Thyroid gland (tissue), 4 donors: ENCODE measurements at places on chromosomes 12 and 14.
A peak's percentile ranks its signal among the peaks of the same experiment; 100 is the strongest.

DNA sequence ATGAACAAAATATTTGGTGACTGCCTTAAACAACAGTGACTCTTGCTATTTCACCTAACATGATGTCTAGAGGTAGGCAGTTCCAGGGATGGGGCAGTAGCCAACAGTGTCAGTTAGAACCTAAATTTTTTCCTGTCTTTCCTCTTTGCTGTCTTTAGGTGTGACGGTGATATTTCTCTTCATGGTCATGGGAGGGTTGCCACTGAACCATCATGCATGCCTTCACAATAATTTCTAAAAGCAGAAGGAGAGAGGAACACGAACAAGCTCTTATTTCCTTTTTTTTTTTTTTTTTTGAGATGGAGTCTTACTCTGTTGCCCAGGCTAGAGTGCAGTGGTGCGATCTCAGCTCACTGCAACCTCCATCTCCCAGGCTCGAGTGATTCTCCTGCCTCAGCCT, 2.4 kb downstream of the CCDC63 start:
- DNase-seq, result no peak

DNA sequence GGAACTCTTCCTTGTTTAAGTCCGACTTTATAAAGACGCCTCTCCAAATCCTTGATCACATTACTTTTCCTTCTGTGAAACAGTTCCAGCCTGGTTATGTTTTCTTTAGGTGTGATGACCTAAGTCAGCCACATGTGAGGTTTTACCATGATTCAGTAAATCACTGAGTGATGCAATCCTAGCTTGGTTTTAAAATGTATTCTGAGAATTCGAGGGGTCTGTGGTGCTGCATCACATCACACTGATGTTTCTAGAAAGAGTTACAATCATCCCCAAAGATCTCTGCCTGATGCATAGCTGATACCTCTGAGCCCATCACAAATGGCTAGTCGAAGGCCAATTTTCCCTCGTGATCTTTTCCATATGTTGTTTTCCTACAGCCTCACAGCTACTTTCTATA, 152.7 kb downstream of the ANO2 start:
- DNase-seq, result no peak

DNA sequence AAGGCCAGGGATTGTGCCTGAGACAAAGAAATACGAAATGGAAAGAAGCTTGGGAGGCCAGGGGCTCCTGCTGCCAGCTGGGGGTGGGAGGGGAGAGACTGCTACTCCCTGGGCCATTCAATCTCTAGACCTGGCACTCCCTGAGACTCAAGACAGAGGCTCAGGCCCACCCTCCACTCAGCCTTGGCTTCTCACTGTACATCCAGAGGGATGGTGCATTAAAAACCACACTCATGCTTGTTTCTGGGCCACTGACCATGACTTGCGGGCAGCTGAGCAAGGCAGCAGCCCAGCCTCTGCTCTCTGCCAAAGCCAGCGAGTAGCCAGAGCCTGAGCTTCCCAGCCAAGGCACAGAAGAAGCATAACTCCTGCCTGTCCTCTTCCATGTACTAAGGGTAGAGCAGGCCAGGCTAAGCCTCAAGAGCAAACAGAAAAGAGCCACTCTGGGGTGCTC, 41.5 kb downstream of the PITPNM2 start:
- peak; percentile 78 for DNase-seq

GRCh38 chr14:87989956-87990299, 3.1 kb downstream of the GALC start:
- no peak for DNase-seq

DNA sequence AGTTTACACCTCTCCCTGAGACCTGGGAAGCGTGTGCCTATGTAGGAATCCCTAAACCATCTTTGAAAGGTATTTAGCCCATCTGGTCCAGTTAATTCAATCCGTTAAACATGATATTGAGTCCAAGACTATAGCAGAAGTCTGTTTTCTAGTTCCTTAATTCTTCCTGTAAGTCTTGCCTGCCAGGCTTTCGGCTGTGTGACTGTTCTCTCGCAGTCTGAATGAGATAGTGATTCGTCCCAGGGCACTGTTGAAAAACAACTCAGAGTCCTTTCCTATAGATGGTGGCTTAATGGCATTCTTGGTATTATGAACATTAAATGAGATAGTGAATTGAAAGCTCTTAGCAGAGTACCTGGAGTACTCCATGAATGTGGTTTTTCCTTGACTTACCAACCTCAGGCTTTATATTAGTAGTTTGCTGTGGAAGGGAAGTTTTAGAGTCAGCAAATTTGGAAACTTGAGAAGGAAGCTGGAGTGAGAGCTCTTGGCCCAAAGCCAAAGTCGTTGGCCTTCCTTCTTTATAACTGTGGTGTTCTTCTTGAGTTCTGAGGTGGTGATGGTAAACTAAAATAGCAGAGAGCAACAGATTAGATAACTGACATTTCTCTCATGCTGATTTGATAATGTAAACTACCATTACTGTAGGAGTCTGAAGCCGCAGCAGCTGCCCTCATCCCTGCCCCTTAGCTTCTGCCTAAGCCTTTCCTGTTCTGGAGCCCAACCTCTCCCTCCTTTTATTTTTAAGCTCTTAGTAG, 76.5 kb downstream of the TGFB3 start:
- DNase-seq, result peak; percentile 62

DNA sequence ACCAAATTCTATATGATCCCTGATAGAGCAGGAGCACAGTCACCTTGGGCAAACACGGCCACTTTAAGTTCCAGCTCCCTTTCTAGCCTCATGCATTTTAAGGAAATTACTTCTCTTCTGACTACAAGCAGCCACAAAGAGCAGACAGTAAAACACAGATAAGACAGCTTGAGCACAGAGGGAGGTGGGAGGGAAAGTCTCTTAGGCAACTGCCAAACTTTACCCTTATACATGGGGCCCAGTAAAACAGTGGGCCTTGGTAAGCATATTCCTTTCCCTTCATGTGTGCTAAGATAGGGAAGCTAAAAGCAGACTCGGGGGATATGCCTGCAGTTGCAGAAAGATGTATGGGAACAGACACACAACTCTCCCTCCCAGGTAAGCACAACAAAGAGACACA, 235.9 kb downstream of the CPNE8 start:
- no peak for DNase-seq

- DNase-seq, result peak; percentile 70
Measured at GRCh38 chr14:55430024-55430690, 10.3 kb downstream of the TBPL2 start.

DNA sequence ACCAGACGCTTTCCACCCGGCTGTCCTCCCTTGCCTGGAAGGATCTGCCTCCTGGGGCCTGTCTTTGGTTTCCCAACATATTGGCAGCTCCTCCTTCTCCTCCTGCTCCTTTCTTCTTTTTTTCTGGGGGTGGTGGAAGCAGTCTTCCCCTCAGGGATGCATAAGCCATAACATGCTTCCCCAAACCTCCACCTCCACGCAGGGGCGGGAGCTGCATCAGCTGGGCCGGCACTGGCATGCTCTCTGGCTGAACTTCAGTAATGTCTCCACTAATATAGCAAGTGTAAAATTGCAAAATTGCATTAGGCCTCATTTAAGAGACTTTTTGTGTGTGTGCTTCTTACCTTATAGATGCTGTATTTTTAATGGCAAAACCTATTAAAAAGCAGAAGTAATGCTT, 58.6 kb downstream of the GLT1D1 start:
- DNase-seq, result no peak

GRCh38 chr12:59615392-59616165, 19.8 kb downstream of the SLC16A7 start:
- no peak for DNase-seq
